ENCODE measurements at places on chromosomes 7 and 10.

DNA sequence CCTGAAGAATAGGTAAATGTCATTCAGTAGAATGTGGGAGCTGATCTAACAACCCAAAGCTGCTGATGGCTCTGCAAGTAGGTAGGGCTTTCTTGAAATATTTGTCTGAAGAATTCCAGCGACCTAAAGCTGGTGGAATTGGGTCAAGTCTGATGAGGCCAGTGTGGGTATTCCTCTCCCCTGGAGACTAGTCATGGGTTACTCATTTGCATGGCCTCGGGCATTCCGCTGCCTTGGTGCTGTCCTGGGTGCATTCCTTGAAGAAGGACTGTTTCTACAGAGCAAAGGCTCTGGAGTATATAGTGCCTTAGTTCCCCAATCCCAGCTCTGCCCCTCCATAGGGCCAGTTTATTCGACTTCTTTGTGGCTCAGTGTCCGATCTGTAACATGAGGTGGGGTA, 19.2 kb downstream of the PDK4 start:
- DNase-seq = no peak
- no peaks in the 10 kb centered on the region for H3K4me1 ChIP-seq
- H3K27me3 ChIP-seq = peaks cover 5% of the 10 kb centered on the region

DNA sequence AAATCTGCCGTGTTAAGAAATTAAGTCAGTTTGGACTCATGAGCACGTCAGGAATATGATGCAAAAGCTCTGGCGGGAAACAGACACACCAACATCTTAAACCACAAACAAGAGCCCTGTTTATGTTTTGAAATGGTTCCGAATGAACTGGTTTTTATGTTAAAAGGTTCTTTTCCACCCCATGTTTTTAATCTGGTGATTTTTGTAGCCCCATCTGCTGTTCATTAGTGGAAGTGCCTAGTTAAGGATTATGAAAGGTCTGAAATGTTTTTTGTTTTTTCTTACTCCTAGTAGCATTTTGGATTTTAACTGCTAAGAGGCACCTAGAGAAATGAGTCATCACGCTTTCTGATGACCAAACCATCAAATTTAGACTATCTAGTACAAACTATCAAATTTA, 404.1 kb upstream of the MKI67 start:
- no peaks in the 10 kb centered on the region for H3K4me1 ChIP-seq
- H3K27me3 ChIP-seq = peaks cover 13% of the 10 kb centered on the region
- H3K4me3 ChIP-seq = no peak overlapping the region
- no peaks in the 10 kb centered on the region for H3K36me3 ChIP-seq
- DNase-seq = no peak

GRCh38 chr7:37357637-37357996, 91.0 kb downstream of the ELMO1 start:
- H3K27ac ChIP-seq = peak overlapping the region; percentile 88
- no peak for DNase-seq
- H3K4me1 ChIP-seq = peaks cover 99% of the 10 kb centered on the region
- H3K27me3 ChIP-seq = no peaks in the 10 kb centered on the region

DNA sequence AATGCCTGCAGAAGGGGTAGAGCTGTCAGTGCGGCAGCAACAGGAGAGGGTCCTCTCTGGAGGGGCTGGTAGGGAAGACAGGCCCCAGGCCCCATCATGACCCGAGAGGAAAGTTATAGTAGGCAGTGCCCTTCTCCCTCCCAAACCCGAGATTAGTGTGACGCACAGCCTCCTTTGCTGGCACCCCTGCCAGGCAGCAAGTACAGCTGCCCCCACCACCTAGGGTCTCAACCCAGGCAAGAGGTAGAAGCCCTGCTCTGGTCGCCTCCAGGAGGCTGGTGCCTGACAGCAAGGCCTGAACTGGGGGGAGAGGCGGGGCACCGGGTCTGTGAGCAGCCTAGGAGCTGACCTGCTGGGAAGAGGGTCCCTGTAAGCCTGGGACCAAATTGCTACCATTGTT, 15.5 kb downstream of the LOXL4 start:
- DNase-seq = no peak
- H3K36me3 ChIP-seq = peaks cover 2% of the 10 kb centered on the region
- no peak overlapping the region for H3K27ac ChIP-seq
- no peak overlapping the region for H3K4me3 ChIP-seq
- H3K4me1 ChIP-seq = no peaks in the 10 kb centered on the region
